ENCODE measurements at places on chromosomes 3 and 15.

DNA sequence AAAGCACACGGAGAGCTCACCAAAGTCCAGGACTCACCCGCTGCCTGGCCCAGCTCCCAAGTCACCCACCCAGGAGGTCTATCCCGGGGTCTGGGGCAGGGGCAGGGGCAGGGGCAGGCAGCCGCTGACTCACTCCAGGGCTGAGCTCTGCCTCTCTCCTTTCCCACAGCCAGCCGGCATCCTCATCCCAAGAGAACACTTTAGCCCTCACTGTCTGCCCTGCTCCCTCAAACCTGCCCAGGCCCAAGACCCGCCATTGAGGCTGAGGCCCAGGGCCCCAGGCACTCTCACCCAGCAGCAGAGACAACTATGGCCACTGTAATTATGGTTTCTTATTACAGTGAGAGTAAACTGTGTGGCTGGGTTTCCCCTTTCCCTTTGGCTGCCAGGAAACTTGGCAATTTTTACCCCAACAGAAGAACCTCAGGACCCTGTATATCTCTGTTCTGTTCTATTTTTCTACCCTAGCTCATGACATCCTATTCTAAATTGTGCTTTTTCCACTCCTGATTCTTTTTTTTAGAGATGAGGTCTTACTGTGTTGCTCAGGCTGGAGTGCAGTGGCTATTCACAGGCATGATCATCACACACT lies 53.0 kb downstream of the IQSEC1 start:
- DNase-seq: no peak

DNA sequence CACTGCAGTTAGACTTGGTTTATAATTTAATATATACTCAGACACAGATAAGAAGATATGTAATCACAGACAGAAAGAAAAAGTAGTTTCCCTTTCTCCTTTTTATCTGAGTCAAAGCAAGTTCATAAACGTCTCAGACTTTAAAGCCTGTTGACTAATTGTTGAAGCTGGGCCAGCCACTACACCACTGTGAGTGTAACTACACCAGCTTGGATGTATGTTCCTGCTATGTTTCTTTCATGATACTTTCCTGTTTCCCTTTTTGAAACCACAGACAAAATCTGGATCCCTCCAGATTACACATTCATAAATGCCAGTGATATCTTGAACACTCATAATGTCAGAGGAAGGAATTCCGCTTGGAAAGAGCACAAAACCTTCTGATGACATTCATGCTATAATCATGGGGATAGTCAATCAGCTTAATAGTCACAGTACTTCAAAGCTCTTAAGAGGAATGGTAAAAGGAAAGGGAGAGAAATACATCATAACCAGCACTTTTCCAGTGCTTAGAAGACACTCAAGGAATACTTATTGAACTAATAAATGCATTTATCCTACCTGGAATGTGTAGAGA lies 32.0 kb downstream of the KCNMB2 start:
- DNase-seq: no peak

DNA sequence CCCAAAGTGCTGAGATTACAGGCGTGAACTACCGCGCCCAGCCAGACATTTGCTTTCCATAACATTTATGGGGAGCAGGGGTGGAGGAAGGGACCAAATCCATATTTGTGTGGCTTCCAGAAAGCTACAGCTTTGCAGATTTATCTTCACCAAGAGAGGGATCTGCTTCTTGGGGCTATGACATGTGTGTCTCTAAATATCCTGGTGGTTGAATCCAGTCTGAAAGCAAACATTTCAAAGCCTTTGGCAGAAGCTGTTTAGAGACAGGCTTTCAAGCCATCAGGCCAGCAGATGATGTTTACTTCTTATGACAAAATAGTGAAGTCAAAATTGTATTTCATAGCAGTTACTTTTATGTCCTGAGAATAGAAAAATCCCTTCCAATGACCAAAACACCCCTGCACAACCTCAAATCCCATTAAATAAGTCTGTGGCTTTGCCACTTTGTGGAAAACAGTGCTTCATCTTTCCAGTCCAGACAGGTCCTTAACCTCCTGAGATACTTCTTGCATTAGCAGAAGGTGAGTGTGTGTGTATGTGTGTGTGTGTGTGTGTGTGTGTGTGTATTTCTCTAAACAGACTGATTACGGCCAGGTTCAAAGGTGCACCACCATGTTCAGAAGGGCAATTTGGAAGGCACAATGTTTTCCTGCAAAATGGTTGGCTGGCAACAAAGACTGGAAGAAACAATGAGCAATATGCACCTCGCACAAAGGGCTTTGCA lies 191.4 kb upstream of the LRIG1 start:
- no peak for DNase-seq

- no peak for DNase-seq
These were observed 14.2 kb upstream of the SNX22 start for GRCh38 chr15:64137226-64137833.

GRCh38 chr3:56048331-56048730 lies 419.9 kb downstream of the ERC2 start:
- no peak for DNase-seq

GRCh38 chr3:123297627-123297899 lies 95.8 kb downstream of the SEC22A start:
- DNase-seq: no peak

DNA sequence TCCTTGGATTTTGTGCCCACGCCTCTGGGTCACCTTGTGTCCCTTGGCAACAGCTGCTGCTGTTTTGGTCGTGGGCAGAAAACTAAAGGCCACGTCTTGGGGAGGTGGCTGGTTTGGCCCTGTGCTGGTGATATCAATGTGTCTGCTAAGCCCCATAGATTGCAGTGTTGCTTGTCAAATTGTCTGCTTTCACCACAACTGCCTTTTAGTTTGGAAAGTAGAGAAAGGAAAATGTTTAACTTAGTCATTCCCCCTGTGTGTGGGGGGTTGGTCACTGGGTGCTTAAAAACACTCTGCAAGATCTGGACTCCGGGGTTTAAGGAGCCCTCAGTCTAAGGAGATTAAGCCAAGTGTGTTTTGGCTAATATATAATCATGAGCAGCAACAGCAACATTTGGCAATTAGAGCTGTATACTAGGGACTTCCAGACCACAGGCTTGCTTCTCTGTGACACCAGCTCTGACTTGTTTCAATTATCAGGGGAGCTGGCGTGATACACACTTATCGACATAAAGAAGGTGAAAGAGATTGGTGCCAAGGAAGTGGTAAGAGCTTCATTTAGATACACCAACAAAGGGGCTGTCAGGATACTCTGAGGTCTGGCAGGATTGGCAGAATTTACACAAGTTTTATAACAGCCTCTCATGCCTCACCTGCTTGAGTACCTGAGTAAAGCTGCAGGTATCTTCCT lies 3.5 kb downstream of the SMAD3 start:
- no peak for DNase-seq
